Activated CD4-positive, CD25-positive, alpha-beta regulatory T cell treated with anti-CD3 and anti-CD28 coated beads, Interleukin-2, amount 50 U/mL, for 24 hours (primary cell): ENCODE measurements at places on chromosomes 7 and 10.

GRCh38 chr10:34677591-34677990, 137.5 kb downstream of the PARD3 start:
- no peak for ATAC-seq

DNA sequence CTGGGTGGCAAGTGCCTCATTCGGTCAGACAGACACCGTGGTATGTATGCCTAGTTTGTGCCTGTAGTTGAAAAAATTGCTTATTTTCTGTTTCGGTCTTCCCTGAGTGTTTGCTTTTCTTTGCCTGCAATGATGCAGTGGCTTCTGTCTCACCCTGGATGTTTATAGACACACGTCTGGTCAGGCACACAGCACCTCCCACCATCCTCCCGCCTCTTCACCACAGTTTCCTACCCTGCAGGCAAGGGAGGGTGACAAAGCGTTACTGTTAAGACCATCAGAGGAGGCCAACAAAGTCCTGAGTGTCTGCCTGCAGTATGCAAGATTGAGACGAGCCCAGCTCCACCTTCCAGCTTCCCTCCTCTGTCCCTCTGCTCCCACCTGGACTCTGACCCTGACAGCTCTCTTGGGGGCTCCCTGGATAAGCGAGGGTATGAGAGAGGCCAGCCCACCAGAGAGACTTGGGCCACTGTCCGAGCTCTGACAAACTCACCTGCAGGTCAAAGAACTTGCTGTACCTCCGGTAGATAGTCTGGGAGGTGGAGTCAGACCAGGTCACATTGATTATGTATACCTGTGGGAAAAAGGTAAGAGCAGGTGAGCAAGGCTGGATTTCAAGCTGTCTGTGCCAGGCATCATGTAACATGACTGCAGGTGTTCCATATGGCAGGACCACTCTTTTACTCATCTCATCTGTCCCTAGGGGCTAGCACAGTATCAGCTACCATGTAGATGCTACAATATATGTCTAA, 54.4 kb downstream of the SH3PXD2A start:
- ATAC-seq: peak; percentile 84

- no peak for ATAC-seq
These were observed 540.4 kb downstream of the CNTNAP2 start for GRCh38 chr7:146656988-146657387.

GRCh38 chr10:52785418-52785817, 12.8 kb upstream of the MBL2 start:
- no peak for ATAC-seq

DNA sequence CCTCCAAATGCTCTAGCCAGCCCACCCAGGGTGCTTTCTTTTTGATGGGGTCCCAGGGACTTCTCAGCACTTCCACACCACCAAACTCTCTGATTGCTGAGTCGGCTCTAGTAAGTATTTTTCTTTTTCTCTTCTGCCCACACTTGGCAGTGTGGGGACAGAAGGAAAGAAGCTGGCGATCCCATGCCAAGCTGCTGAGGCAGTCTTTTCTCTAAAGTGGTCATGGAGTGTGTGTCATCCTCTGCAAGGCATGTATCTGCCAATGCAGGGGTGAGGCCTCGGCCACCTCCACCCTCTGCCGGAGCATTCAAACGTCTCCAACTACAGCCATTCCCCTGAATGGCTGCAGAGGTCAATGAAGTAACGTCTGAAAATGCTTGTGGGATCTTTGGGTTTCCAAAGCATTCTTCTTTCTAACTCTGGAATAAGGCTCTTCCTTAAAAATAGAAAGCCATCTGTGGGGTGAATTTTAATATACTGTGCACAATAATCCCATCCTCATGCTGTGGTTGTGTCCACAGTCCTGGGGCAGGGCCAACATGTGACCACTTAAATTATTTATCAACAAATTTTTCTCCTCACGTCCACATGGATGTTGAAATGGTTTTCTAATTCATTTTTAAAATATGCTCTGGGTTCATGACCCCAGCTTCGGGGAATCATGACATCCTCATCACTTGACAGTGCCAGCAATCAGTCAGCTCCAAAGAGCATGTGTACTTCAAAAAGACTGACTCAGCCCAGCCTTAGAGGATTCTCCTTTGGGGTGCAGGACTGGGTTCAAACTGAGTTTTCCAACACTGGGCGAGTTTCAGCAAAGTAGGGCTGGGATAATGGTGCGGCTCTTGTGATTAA, 171.3 kb upstream of the ITGB1 start:
- no peak for ATAC-seq
